Stimulated activated naive B cell treated with anti-CD40 and anti-IgM and Interleukin-4, amounts not matched to agents 10 μg/mL and 1 μg/mL and 100 μg/mL, for 72 hours (primary cell): ENCODE measurements at places on chromosomes 6 and 20.

DNA sequence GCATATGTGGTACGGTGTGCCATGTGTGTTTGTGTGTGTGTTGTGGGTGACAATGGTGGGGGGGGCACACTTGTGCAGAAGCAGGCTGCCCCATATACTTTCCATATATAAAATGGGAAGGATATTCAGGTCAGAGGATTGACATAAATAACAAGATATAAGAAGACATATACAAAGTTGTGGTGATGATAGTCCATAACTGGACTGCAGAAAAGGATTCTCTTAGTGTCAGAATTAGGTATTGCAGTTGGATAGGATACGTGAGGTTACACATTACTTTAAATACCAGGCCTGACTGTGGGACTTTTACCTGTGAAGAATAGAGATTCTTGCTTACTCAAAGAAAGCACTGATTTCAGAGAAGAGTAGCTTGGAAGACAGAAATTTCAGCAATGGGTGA, 1260.3 kb downstream of the EPHA7 start:
- DNase-seq = no peak

GRCh38 chr20:9311132-9311531, 203.3 kb upstream of the LAMP5 start:
- DNase-seq = no peak

- DNase-seq = no peak
Observed at GRCh38 chr20:50224531-50225255, 34.1 kb downstream of the CEBPB start.

DNA sequence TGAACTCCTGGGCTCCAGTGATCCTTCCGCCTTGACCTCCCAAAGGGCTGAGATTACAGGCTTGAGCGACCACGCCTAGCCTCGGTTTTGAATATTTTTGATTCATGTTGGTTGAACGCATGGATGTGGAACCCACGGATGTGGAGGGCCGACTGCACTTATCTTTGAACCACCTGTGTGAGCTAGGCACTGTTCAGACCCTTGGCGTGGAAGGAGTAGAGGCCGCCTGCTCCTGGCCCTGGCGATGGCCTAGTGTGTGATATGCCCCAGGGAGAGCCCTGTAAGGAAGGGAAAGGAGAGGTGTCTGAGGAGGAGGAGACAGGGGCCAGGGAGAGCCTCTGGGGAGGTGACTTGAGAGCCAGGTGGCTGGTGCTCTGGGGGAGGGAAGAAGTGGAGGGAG, 64.3 kb downstream of the BCAS4 start:
- no peak for DNase-seq

GRCh38 chr6:7542065-7542873, 798 bp downstream of the DSP start:
- DNase-seq = no peak

- no peak for DNase-seq
Observed at GRCh38 chr20:48283470-48284110, 498.3 kb upstream of the SULF2 start.

DNA sequence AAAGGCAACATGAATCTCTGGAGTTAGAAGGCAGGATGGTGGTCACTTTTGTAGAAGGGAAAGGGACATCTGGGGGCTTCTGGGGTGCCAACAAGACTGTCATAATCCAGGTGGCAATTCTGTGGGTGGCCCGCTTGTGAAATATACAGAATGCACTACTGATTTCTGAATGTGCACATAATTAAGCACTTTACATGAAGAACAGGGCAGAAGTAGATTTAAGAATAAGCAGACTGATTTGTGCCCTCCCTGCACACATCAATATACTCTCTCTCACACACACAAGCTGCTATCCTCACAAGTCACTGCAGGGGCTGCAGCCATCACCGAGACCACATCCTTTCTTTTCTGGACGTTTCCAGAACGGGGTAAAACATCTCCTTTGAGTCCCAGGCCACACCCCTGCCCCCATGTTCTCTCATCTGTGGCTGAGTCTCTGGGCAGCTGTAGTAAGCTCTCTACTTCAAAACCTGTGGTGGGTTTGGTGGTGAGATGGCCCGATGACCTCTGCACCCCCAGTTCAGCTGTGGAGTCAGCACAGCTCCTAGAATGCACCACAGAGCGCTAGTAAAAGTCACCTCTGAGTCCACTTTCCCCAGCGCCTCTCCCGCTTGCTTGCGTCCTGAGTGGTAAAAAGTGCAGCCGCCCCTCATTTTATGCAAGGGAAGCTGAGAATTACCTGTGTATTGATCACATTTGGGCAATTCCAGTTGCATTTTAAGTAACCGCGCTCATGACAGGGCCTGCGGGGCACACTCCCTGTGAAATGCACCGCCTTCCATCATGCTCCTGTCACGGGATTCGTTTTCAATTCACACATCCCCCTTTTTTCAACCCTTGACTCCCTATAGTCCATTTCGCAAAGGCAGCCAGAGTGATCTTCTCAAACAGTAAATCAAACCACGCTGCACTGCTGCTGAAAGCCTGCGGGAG, 115.5 kb downstream of the NFATC2 start:
- DNase-seq = no peak

DNA sequence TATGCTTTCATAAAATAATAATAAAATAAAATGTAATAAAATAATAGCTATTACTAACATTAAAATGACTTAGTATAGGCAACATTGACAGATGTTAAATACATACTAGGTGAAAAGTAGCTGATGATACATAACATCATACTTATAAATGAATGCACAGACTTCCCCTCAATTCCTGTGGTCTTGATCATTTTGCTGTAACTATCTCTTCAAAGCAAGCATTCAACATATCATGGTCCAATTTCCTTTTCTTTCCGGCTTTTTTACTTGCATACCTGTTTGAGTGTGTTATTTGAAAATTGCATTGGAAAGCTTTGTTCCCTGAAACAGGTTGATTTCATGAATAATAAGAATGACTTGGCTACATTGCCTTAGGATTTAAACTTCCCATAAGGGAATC, 309.3 kb downstream of the HDGFL1 start:
- no peak for DNase-seq

DNA sequence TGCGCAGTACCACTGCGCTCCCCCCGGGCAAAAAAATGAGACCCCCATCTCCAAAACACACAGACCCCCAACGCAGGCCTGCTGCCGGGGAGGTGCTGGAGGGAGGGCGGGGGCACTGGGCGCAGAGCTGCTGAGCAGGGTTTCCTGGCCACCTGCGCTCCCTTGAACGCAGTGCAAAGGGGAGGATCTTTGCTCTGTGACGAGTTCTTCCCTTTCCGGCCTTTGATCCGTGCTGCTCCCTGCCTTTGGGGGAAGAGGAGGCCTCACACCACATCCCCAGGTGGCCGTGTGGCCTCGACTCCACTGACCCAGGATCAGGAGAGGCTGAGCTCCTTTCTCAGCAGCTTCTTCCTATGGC, 8.9 kb upstream of the COL20A1 start:
- DNase-seq = no peak

- no peak for DNase-seq
Observed at GRCh38 chr6:68368845-68369244, 266.2 kb upstream of the ADGRB3 start.

- no peak for DNase-seq
Observed at GRCh38 chr20:36424314-36424713, 117.0 kb upstream of the MYL9 start.
